H9 (cell line): ENCODE measurements at places on chromosomes 11 and 22. TPM values are rescaled to one million over a fixed set of nuclear protein-coding genes. Genes with fewer than 3 reads are reported as not detected.
A peak's percentile ranks its signal among the peaks of the same experiment; 100 is the strongest.

- H3K27ac ChIP-seq, result no peak overlapping the region
Measured at GRCh38 chr11:96263238-96263763, 79.7 kb downstream of the MAML2 start.

DNA sequence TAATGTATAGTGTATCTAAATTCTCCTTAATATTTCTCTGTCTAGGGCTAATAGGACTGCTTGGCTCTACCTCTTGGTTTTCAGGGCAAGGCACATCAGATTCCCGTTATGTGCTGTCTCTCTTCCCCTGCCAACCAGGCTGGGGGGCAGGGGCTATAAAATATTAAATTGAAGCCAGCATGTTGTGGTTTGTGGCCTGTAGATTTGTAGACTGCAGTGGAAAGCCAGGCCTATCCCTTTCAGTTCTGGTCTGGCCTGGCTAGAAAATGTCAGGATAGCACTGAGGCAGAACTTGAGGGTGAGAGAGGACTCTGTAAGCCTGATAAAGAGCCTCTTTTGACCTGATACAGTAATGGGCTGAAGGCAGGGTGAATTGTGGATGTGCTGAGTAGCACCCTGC, 14.4 kb upstream of the GRK2 start:
- no peak overlapping the region for H3K4me3 ChIP-seq
- H3K27me3 ChIP-seq, result no peaks in the 10 kb centered on the region
- no peak for DNase-seq
- peaks cover 99% of the 10 kb centered on the region for H3K36me3 ChIP-seq

DNA sequence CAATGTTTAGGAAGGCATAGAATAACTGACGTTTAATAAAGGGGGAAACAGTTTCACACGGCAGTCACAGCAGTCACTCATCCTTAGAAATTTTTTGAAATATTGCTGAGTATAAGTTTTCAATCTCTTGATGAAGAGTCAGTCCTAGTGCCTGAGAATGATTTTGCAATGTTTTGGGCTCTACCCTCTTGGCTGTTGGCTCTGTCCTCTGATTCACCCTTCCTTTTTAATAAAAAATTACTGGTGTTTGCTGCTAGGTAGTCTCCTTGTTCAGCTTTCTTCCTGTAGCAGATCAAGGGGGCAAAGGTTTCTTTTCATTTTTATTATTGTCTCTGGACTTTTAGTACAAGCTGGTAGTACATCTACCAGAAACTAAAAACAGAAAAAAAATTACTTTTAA, 194.3 kb upstream of the ANO3 start:
- H3K36me3 ChIP-seq, result no peaks in the 10 kb centered on the region
- no peaks in the 10 kb centered on the region for H3K27me3 ChIP-seq
- H3K4me1 ChIP-seq, result no peaks in the 10 kb centered on the region
- DNase-seq, result no peak

GRCh38 chr11:83693306-83693992, 407.3 kb upstream of the CCDC90B start:
- H3K27ac ChIP-seq, result peak overlapping the region; percentile 37
- no peaks in the 10 kb centered on the region for H3K27me3 ChIP-seq
- DNase-seq, result no peak
- H3K36me3 ChIP-seq, result no peaks in the 10 kb centered on the region
- H3K4me3 ChIP-seq, result no peak overlapping the region

DNA sequence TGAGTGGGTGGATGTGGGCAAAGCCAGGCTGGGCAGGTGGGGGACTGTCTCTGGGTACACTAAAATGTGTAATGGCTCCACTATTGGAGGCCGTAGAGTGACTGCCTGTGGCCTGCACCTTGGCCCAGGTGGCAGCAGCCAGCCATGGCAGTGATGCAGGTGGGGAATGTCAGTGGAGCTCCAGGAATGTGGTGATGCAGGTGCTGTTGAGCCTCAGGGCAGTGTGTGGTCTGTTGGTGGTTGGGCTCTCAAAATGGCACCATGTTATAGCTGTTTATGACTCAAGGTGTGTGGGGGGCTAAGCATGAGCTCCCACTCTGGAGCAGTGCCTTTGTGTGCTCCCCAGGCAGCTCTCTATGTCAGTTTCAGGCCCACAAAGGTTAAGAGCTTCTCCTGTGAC, 40.2 kb upstream of the CCDC90B start:
- DNase-seq, result peak; percentile 40
- H3K4me1 ChIP-seq, result no peaks in the 10 kb centered on the region
- no peak overlapping the region for H3K4me3 ChIP-seq

- H3K4me3 ChIP-seq, result no peak overlapping the region
- no peaks in the 10 kb centered on the region for H3K36me3 ChIP-seq
- H3K4me1 ChIP-seq, result no peaks in the 10 kb centered on the region
- DNase-seq, result no peak
- H3K27me3 ChIP-seq, result no peaks in the 10 kb centered on the region
Measured at GRCh38 chr22:44413211-44413610, 84.8 kb downstream of the RTL6 start.

GRCh38 chr11:107682572-107682971, 29.3 kb downstream of the SLN start:
- H3K27ac ChIP-seq, result no peak overlapping the region
- H3K4me1 ChIP-seq, result no peaks in the 10 kb centered on the region
- no peak for DNase-seq
- H3K4me3 ChIP-seq, result no peak overlapping the region

DNA sequence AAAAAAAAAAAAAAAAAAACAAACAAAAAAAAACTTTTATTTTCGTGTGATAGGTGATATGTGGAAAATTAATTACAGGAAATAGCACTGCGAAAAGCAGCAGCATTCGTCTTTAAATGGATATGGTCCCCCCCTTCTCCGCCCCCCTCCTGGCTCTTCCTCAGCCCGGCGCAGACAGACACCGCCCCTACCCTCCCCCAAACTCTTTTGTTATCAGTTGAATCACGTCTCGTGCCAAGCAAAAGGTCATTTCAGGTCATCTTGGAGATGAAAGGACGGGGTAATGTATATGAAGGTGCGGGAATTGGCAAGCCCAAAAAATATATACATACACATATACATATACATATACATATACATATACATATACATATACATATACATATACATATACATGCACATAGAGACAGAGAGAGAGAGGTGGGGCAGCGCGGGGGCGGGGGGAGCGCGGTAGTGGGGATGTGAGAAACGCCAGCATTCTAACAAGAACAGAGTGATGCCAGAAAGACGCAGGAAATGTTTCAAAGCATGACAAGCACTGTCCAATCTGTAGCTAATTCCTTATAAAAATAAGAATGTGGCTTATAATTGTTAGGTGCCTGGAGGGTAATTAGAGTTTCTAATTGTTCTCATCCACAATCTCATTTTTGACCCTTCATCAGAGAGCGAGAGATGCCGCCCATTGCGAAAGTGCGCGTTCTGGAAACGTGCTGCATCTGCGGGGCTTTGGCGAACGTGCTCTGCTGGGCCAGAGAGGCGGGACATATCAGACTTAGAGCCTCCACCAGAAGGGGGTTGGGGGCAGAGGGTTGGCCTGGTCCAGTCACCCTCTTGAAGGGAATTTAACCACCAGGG, 214.5 kb upstream of the UBASH3B start:
- peaks cover 7% of the 10 kb centered on the region for H3K4me1 ChIP-seq
- H3K27me3 ChIP-seq, result no peaks in the 10 kb centered on the region
- H3K27ac ChIP-seq, result no peak overlapping the region

DNA sequence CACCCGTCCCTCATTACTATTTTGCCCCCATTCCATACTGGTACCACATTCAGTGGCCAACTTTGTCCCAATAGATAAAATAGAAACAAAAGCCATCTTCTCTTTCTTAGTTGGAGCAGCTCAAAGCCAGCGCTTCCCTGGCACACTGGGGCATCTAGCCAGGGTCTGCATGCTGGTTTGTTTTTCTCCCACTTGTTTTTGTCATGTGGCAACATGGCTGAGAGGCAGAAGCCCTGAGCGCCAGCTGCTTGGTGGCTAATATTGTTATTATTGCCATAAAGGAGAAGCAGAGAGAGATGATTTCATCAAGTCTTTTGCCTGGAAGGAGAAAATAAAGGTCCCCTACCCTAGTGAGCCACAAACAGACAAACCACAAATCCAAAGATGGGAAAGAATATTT, 48.4 kb upstream of the CRTAM start:
- no peaks in the 10 kb centered on the region for H3K36me3 ChIP-seq
- no peak overlapping the region for H3K27ac ChIP-seq
- H3K4me1 ChIP-seq, result no peaks in the 10 kb centered on the region
- H3K4me3 ChIP-seq, result no peak overlapping the region

- H3K27me3 ChIP-seq, result no peaks in the 10 kb centered on the region
- no peaks in the 10 kb centered on the region for H3K36me3 ChIP-seq
- peak; percentile 73 for DNase-seq
- no peak overlapping the region for H3K4me3 ChIP-seq
- H3K27ac ChIP-seq, result no peak overlapping the region
Measured at GRCh38 chr11:5807580-5807979, 1.1 kb upstream of the OR52N2 start.

- H3K27me3 ChIP-seq, result no peaks in the 10 kb centered on the region
- H3K4me1 ChIP-seq, result no peaks in the 10 kb centered on the region; the same call in 1 of the 2 replicates
- no peaks in the 10 kb centered on the region for H3K36me3 ChIP-seq
- no peak overlapping the region for H3K4me3 ChIP-seq
- H3K27ac ChIP-seq, result no peak overlapping the region
Measured at GRCh38 chr11:99366546-99366945, 345.8 kb downstream of the CNTN5 start.

DNA sequence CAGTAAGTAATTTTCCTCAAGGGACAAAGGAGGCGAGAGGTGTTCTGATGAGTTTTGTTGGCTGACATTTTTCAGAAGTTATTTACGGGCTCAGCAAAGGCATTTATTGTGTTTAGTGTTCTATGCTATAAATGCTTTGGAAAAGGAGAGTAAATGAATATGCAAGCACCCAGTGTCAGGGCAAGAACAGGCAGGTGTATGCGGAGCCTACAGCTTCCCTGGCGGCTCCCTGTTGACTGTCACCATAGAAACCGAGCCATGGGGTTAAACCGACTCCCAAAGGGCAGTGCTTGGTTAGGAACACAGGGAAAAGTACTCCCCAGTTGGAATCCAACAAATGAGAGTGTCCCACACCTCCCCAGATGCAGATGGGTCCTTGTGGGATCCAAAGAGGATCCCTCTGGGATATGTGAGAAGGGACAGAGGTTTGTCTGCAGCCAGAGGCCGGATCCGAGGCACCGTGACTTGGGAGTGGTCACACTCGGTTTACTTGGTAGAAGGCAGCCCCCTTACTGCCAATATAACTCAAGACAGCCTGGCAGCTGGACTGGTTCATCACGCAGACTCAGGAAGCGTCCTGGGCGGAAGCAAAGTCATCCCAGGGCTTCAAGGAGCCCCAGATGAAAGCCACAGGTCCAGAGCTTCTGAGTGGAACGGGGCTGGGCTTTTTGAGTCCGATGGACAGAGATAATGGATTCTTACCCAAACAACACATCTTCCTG, 329.7 kb downstream of the CTTN start:
- no peak for DNase-seq
- H3K27ac ChIP-seq, result no peak overlapping the region

DNA sequence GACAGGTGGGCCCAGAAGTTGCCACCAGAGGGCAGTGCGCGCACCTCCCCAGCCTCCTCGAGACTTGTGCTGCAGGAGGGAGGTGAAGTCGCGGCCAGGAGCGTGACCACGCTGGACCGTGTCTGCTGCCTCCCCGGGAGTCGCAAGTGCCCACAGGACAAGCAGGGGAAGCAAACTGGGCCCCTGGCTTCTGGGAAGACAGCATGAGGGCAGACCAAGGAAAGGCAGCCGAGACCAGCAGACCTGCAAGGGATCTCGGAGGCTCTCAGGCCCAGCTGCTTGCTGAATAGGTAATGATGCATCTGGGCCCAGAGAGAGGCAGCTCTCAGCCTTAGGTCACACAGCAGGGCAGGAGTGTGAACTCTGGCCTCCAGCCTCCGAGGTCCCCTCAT, 17.0 kb upstream of the IL2RB start:
- H3K4me3 ChIP-seq, result 0 out of 3 replicates have a peak overlapping the region, but pooled peaks have one; percentile 23
- H3K27me3 ChIP-seq, result no peaks in the 10 kb centered on the region
- no peak overlapping the region for H3K27ac ChIP-seq

The RIMBP3C gene
- total RNA-seq, result 0.22 and 0.44 TPM in 2 replicates

The SLC22A12 gene
- total RNA-seq, result not detected in 2 replicates

The AGBL2 gene
- total RNA-seq, result 3.0 and 4.3 TPM in 2 replicates

The SLC22A25 gene
- total RNA-seq, result not detected in 2 replicates

The P2RY6 gene
- total RNA-seq, result not detected in 2 replicates

The CCDC15 gene
- 2.3 and 2.8 TPM in 2 replicates for total RNA-seq
